LHCN-M2 (cell line): ENCODE measurements at places on chromosomes 2 and 18.

GRCh38 chr2:60309941-60310660 lies 243.4 kb downstream of the BCL11A start:
- DNase-seq, result no peak

DNA sequence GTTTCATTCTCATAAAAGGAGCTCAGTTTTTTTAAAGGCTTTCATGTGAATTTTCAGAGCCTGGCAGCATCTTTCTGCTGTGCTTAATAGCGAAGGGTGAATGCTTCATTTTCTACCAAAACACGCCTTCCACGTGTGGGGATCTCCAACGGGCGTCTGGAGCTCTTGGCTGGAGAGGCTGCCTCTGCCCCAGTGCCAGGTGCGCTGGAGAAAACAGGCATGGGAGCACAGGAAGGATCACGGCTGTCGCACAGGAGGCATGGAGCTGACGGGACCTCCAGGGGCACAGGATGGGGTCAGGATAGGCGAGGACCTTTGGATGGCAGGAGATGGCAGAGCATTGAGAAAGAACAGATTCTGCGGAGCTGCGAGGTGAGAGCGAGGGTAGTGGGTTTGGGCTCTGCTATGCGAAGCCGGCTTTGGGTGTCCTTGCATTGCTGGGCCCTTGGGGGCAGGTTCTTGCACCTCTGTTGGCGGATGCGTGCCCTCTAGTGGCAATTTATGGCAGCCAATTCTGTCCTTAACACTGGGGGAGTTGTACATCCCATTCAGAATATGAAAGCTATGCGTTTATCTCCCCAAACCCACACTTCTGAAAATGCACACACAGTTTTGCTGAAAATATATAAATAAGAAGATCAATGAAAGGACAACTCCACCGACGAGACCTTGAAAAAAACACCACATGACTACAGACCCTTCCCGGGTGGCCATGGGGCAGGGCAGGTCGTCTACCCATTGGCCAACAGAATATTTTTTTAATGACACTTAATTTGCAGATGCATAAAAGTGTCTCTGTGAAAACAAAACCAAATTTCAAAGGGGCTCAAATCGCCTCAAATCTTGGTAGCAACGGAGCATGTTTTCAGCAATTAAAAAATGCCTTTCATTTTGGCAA lies 90.4 kb upstream of the SLC35G4 start:
- DNase-seq, result peak; percentile 57

GRCh38 chr2:147639386-147639785 lies 205.4 kb upstream of the ACVR2A start:
- DNase-seq, result no peak

DNA sequence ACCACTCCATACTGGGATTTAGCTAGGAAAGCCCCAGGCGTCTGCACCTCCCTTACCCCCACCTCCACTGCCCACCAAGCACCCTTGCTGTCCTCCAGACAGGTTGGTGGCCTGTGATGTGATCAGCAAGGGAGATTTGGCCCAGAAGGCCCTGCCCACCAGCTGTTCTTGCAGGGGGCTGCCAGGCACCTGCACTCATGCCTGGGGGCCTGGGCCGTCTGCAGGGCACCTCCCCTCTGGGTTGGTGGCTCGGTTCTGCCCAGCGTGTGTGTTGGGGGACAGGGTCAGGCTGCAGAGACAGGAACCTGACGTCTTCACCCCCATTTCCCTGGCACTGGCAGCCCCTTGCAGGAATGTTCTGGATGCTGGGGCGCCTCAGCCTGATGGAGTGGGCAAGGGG lies 5.8 kb downstream of the DNMT3A start:
- DNase-seq, result no peak

- no peak for DNase-seq
Measured at GRCh38 chr18:57439985-57440330, 4.8 kb downstream of the ONECUT2 start.

GRCh38 chr2:102029952-102030351 lies 38.2 kb downstream of the IL1R2 start:
- DNase-seq, result no peak

DNA sequence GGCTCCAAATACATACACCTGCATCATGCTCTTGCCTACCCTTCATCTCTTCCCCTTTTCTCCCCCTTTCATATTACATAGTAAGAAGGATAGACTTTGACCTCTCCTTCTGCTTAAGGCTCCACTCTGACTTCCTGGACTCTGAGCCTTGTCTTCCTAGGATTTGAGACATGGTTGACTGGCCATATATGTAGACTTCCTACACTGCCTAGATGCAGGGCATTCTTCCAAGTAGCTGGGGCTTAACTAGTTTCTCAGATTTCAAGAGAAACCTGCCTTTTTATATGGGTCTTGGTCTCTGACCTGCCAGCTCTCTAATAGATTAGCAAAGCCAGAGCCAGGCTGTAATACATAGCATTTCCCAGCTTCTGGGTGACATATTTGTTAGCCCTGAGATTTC lies 35.4 kb upstream of the CYP26B1 start:
- no peak for DNase-seq

DNA sequence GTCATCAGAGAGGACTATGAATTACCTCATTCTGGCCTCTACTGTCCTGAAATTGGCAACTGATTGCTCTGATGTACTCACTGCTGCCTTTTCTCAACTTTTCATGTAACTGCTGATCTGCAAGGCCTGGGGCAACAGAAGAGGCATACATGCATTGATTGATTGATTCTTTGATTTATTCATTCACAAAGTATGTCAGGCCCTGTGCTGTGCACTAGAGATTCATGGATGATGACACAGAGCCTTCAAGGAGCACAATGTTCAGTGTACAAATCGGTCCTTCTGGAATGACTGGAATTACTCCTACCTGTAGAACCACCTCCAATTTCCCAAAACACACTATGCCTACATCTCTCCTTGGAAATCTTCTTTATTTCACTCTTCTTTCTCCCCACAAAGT lies 111.3 kb downstream of the LRATD1 start:
- DNase-seq, result no peak
